Cerebellum (tissue), 4 donors: ENCODE measurements at places on chromosomes 1 and 21. TPM values are rescaled to one million over a fixed set of nuclear protein-coding genes. Genes with fewer than 3 reads are reported as not detected.

The CLDN17 gene
- total RNA-seq = not detected

The OR2T29 gene
- not detected for total RNA-seq

The RAP1GAP gene
- 13.5 TPM for total RNA-seq

The MAP3K6 gene
- 2.3 TPM for total RNA-seq

The SLAMF1 gene
- not detected for total RNA-seq

The SPOCD1 gene
- total RNA-seq = not detected

The CLCA1 gene
- 0.54 TPM for total RNA-seq

The SH2D5 gene
- 2.1 TPM for total RNA-seq

The DMBX1 gene
- 0.82 TPM for total RNA-seq

The SELL gene
- total RNA-seq = 1.3 TPM

The CLIC4 gene
- 76.4 TPM for total RNA-seq

The VN1R5 gene
- total RNA-seq = not detected

The TLCD4 gene
- 19.0 TPM for total RNA-seq

The LCE3E gene
- total RNA-seq = not detected

The MYOM3 gene
- total RNA-seq = 0.09 TPM
